GM13977 (cell line): ENCODE measurements at places on chromosomes 12 and 14.

GRCh38 chr12:132429602-132429945 lies 60.4 kb upstream of the FBRSL1 start:
- DNase-seq = no peak

GRCh38 chr14:56195704-56196103 lies 77.5 kb downstream of the PELI2 start:
- peak; percentile 17 for DNase-seq

DNA sequence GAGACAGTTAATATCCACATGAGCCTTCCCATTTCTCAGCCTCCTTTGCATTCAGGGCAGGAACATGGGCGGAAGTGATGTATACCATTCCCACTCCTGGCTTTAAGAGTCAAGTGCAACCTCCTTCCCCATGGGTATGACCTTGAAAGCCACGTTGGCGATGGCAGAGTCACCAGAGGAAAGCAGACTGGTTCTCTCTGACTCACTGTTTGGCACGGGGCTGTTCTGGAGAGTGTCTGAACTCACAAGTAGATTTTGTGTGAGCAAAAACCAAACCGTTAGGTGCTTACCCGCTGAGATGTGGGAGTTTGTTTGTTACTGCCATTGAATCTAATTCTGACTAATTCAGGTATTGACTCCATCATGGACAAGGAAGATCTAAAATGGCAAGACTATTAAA lies 36.7 kb upstream of the PZP start:
- peak; percentile 60 for DNase-seq

DNA sequence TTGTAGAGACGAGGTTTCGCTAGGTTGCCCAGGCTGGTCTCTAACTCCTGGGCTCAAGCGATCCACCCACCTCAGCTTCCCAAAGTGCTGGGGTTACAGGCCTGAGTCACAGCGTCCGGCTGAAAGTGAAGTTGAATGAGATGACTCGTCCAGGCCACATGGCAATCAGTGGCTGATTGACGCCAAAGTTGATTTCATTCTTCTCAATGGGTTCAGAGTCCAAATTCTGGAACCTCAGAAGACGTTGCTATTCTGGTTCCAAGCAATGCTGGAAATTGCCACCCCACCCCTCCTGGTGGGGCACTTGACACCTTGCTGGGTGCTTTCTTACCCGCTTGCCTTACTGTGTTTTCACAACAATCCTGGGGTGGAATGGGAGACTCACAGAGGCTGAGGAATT lies 14.9 kb downstream of the ABCB9 start:
- DNase-seq = no peak
